Endothelial cell (in vitro differentiated cells): ENCODE measurements at places on chromosomes 5 and 9. TPM values are rescaled to one million over a fixed set of nuclear protein-coding genes. Genes with fewer than 3 reads are reported as not detected.
A peak's percentile ranks its signal among the peaks of the same experiment; 100 is the strongest.

GRCh38 chr5:63854076-63854475 lies 108.2 kb downstream of the HTR1A start:
- DNase-seq, result no peak

GRCh38 chr5:44809215-44809955 lies 638 bp downstream of the MRPS30 start:
- peak; percentile 33 for DNase-seq

DNA sequence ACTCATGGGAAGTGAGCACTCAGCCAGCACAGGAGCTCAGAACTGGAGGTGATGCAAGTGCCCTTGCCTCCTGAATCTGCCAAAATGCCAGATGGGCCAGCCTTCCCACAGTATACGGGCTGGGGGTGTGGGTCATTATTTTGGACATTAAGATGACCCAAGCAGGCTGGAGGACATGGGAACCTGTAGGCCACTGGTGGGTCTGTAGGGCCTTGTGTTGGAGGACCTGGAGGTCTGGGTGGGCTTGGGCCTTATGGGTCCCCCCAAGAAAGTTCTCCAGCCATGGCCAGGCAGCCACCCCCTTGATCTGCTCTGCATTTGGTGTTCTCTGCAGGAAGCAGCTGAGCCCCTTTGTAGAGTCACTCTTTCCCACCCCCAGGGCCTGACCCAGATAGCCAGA lies 71.0 kb upstream of the ANGPTL2 start:
- DNase-seq, result no peak

DNA sequence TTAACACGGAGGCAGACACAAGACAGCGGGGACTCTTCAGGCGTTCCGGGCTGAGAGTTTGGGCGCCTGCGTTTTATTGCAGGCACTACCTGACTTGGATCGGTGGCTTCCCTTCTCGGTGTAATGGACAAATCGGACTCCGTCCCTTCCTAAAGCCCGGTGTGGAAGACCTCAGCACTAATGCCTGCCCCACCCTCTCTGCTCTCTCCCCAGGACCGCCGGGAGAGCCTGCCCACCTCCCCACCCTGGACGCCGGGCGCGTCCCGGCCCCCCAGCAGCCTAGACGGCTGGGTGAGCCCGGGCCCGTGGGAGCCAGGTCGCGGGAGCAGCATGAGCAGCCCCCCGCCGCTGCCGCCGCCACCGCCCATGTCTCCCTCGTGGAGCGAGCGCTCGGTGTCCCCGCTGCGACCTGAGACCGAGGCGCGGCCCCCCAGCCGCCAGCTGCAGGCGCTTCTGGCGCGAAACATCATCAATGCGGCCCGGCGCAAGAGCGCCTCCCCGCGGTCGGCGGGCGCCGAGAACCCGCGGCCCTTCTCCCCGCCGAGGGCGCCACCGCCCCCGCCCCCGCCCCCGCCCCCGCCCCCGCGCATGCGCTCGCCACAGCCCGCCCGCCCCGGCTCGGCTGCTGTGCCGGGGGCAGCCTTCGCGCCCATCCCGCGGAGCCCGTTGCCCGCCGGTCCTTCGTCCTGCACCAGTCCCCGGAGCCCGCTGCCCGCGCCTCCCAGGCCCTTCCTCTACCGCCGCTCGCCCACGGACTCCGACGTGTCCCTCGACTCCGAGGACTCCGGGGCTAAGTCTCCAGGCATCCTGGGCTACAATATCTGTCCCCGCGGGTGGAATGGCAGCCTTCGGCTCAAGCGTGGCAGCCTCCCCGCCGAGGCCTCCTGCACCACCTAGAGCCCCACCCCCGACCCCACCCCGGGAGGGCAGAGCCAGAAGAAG lies 4.6 kb upstream of the MYOZ3 start:
- DNase-seq, result peak; percentile 84

DNA sequence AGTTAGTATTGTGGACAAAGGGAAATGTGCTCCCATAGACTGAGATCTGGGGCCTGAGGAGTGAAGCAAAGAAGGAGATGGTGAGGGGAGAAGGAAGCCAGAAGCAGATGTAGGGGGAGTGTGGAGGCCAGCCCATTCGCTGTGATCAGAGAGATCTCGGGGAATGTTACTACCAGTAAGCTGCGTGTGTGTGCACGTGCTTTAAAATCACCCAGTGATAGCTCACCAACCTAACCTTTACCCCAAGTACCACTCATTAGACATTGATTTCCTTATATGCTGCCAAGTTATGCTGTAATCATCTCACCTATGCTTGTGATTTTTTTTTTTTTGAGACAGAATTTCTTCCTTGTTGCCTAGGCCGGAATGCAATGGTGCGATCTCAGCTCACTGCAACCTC lies 659.1 kb downstream of the IRX1 start:
- no peak for DNase-seq

The ASB6 gene
- total RNA-seq, result 26.2 TPM

The CCL27 gene
- not detected for total RNA-seq

The IFNA2 gene
- not detected for total RNA-seq

DNA sequence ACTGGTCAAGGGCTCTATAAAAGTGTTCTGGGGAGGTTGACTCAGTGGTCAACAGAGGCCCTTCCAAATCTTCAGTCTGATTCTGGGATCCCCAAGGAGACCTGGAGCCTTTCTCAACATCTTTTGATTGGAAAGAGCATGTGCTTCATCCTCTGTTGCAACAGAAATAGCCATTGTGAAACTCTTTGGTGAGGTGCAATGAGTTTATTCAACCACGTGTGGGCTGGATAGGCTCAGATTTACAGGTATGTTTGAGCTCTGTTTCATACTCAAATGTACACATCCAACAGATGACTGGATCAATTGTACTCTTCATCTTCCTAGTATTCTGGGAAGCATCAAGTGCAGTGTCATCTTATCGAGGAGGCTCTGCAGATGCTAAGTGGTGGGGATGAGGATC lies 60.5 kb downstream of the CTSL start:
- no peak for DNase-seq

DNA sequence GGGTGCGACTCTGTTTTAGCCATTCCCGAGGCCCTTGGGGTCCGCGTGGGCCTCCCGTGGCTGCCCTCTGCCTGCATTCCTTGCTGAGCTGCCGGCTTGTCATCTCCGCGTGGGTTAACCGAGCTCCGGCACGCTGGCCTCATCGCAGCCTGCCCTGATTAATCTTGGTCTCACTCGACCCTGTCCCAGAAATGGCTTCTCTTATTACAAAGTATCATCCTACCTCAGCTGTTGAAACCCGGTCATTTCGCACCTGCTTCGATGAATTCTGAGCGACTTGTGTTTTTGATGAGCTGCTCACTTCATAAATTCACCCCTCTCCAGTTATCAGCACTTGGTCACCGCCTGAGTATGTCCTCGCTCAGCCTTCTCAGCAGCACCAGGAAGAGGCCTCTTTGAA lies 123.5 kb upstream of the EGFLAM start:
- no peak for DNase-seq

GRCh38 chr5:43066799-43067741 lies 27.0 kb upstream of the ANXA2R start:
- DNase-seq, result peak; percentile 82

The EFCAB9 gene
- total RNA-seq, result not detected
